ENCODE measurements at places on chromosomes 7 and 10.

DNA sequence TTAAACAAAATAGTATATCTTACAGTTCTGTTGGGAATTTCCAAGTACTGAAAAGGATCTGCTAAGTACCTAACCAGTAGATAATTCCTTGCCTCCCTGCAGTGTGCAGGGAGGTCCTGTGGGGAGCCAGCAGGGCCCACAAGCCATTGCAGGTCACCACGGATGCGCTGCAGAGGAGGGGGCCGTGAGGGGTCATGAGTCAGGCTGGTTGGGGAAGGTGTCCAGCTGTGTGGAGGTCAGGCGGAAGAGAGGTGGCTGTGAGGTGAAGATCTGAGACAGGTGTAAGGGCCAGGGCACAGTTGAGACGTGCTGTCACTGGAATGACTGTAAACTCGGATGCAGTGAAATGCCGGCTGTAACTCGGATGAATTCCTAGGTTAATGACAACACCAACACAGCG is 80.6 kb downstream of the TRRAP start:
- DNase-seq, result no peak

GRCh38 chr7:39539816-39540215 is 26.4 kb upstream of the YAE1 start:
- DNase-seq, result no peak

GRCh38 chr10:93452143-93452542 is 30.0 kb downstream of the MYOF start:
- DNase-seq, result no peak

- peak; percentile 92 for DNase-seq
Observed at GRCh38 chr7:151923097-151923876, 33.0 kb upstream of the GALNTL5 start.

- no peak for DNase-seq
Observed at GRCh38 chr7:20276705-20277472, 53.8 kb upstream of the ITGB8 start.

GRCh38 chr7:33504266-33504665 is 374.9 kb downstream of the BBS9 start:
- no peak for DNase-seq

GRCh38 chr10:118669020-118669791 is 73.8 kb upstream of the PRLHR start:
- peak; percentile 33 for DNase-seq

DNA sequence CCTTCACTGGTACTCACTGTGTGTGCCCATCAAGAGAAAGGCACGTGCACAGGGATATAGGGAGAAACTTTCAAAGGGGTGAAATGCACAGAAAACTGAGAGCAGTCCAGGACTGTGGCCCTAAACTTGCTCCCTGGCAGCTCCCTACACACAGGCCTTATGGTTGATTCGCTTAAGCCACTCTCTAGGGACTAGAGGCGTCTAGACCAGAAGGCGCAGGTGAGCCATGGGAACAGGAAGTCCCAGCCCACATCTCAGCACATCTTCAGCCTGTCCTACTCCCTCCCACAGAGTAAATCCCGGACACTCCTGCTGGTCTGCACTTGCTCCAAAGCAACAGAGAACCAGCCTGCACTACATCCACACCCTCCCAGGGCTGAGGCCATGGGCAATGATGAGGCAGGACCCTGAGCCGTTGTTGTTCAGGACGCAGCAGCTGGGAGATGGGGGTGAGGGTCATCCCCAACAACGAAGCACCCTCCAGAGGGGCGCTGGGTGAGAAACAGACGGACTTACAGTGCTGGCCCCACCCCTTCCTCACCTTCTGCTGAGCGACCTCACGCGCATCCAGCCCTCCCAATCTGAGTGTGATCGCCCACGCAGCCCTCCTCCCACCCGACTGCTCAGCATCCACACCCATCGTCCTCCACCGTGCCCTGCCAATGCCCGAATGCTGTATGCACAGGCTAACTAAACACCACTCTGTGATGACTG is 109.3 kb downstream of the TNS3 start:
- DNase-seq, result no peak

GRCh38 chr7:37943905-37944736 is 23.7 kb downstream of the EPDR1 start:
- peak; percentile 44 for DNase-seq
